ENCODE measurements at places on chromosomes 6 and 20.

DNA sequence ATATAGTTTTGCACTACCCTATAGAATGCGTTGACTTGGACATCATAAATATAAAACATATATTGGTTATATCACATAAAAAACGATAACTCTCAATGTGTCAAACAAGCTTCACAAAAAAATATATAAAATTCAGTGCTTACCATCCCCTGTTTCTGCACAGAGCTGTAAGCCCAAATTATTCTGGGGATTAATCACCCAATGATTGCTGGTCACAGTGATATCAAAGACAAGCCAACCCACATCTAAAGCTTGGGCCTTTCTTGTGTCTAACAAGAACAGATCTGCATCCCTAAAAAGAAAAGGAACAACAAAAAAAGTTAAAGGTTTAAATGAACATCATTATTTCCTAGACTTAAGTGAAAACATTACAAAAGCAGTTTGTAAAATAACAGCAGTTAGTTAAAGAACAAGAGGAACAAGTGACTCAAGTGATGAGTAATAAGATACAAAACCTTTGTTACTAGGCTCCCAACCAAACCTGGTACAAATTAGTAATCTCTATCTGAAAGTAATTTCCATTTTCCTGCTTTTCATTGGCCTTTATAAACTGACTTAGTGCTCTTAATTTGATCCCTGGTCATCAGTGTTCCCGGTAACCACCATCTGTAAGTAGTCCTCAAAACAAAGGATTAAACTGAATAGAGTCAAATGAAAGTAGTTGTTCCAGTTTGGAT, 81.1 kb downstream of the BMP5 start:
- DNase-seq: no peak

DNA sequence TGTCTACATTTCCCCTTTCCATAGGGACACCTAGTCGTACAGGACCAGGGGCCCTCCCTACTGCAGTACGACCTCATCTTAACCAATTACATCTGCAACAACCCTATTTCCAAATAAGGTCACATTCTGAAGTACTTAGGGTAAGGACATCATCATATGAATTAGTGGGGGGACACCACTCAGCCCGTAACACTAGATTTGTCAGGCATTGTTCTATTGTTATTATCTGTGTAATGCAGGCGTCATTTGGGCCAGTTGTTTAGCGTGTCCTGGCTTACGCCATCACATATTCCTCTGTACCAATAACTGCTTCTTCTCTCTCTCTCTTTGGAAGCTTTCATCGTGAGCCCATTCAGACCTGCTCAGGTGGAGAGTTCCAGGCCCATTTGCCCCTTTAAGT, 89.3 kb downstream of the CAP2 start:
- no peak for DNase-seq

DNA sequence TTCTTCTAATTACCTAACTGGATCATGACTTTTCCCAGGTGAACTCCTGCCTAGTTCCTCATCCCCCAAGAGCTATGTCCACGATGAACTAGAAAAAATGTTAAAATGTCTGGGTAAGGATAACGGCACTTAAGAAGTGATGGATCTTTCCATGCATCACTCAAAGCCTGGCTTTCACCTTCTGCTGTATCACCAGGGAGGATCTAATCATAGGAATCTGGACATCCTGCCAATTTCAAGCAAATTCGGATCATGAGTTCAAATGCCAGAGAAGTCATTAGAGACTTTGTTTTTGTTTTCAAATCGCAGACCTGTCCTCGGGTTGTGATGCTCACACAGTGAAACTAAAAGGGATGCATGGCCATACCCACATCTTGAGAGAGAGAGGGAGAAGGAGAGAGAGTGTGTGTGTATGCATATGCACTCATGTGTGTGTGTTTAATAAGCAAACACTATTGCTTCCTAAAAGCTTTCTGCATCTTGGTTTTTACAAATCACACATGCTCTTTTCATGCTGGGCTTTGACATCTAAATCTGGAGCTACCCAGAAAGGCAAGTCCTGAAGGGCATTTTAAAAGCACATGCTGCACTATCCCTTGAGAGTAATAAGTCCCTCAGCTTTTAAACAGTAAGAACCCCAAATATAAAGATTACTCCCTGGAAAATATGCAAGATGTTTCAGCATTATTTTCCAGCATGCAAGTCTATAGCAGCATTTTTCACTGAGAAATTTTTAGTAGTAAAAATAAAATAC, 524.6 kb upstream of the NOX3 start:
- DNase-seq: no peak

DNA sequence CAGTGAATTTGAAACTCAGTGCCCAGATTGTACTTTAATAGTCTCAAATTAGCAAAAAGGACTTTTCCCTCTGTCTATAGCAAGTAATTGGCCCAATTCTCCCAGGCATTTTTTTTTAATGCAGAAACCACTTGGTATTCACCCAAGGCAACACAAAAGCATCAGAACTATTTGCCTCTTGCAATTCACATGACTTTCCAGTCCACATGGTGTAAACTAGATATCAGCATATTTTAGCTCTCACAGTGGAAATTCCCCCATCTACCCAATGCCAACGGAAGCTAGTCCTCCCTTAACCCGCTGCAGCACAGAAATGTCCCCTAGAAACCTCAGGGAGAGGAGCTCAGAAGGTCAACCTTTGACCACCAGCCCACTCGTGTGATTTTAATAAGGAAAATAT, 103.4 kb upstream of the CDYL start:
- DNase-seq: no peak

DNA sequence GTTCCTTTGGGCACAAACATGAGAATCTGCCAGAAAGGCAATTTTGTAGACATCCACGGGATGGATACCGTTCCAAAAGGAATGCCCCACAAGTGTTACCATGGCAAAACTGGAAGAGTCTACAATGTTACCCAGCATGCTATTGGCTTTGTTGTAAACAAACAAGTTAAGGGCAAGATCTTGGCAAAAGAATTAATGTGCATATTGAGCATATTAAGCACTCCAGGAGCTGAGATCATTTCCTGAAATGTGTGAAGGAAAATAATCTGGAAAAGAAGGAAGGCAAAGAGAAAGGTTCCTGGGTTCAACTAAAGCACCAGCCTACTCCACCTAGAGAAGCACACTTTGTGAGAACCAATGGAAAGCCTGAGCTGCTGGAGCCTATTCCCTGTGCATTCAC, 103.9 kb upstream of the ARG1 start:
- DNase-seq: no peak
